Cerebellar nuclear complex (tissue), 1 donor: ENCODE measurements at places on chromosomes 13 and 19.
A peak's percentile ranks its signal among the peaks of the same experiment; 100 is the strongest.

DNA sequence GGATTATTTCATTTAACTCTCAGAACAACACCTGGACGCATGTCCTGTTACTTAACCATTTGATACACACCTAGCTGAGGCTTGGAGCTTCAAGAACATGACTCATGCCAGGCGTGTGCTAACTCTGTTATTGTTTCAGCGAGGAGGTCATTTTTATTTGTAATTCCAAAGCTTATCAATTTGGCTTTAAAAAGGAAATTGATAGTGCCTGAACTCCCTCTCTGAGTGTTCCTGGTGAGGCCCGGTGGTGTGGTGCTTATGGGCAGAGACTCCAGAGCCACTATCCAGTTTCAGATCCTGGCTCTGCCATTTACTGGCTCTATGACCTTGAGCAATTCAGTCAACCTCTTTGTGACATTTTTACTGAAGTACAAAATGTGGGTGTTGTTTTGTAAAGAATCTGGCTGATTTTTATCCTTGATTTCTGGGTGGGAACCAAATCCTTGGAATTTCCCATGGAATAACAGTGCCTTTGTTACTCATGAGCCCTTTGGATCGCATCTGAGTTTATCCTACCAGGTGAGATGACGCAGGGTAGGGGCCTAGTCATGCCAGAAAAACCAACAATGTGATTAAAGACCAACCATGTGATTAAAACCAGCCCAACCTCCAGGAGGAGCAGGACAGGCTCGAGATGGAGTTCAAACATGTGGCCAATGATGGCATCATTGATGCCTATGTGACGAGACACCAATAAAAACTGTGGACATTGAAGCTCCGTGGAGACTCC, 198.8 kb downstream of the MYO16 start:
- no peak for DNase-seq

DNA sequence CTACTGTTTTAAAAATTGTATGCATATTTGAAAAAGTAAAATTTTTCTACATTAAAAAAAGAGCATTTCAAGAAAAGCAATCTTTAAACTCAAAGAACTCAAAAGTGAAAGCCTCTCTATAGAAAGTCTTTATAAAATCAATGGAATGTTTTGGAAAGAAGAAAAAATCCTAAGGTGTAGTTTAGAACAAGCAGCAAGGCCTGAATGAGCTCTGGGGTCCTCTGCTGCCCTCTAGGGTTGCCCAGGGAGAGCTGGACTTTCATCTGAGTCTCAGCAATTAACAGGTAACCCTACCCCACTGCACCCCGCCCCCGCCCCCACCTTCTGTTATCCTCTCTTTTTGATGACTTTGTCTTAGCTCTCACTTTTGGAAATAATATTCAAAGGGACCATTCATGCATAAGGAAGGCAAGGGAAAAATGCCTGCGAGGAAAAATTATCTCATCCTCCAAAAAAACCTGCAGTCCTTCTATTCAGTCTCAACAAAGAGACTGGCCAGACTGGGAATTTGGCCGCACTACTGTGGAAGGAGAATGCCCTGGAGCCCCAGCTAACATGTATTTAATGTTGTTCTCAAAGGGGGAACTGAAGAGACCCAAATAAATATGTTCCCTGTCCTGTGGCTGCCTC, 24.1 kb downstream of the SLC25A30 start:
- DNase-seq: no peak

DNA sequence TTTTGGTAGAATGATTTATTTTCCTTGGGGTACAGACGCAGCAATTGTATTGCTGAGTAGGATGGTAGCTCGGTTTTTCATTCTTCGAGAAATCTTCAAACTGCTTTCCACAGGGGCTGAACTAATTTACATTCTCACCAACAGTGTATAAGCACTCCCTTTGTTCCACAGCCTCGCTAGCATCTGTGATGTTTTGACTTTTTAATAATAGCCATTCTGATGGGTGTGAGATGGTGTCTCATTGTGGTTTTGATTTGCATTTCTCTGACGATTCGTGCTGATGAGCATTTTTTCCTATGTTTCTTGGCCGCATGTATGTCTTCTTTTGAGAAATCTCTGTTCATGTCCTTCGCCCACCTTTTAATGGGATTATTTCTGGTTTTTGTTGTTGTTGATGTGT, 54.8 kb upstream of the UQCRFS1 start:
- DNase-seq: no peak

- DNase-seq: no peak
Observed at GRCh38 chr13:45704854-45705695, 3.0 kb downstream of the CBY2 start.

GRCh38 chr19:6038634-6039405, 60.9 kb upstream of the RANBP3 start:
- DNase-seq: no peak

GRCh38 chr19:58054901-58055874, 3.9 kb upstream of the ZNF135 start:
- peak; percentile 35 for DNase-seq

- no peak for DNase-seq
Observed at GRCh38 chr19:55959996-55960675, 12.5 kb downstream of the NLRP8 start.

- no peak for DNase-seq
Observed at GRCh38 chr19:42589792-42590191, 4.9 kb downstream of the CEACAM8 start.

GRCh38 chr19:6580313-6580712, 10.6 kb downstream of the CD70 start:
- no peak for DNase-seq

- no peak for DNase-seq
Observed at GRCh38 chr13:96780105-96780504, 214.2 kb downstream of the OXGR1 start.

GRCh38 chr13:36848199-36848982, 29.4 kb downstream of the RFXAP start:
- DNase-seq: no peak

GRCh38 chr19:10737722-10738121, 19.8 kb downstream of the DNM2 start:
- DNase-seq: no peak
